ENCODE measurements at places on chromosomes 2 and 18. TPM values are rescaled to one million over a fixed set of nuclear protein-coding genes. Genes with fewer than 3 reads are reported as not detected.

The HOXD8 gene
- not detected for polyA plus RNA-seq

The RESP18 gene
- 6.5 TPM for polyA plus RNA-seq

The SIGLEC15 gene
- polyA plus RNA-seq, result not detected

The DSG2 gene
- not detected for polyA plus RNA-seq

The C2orf78 gene
- not detected for polyA plus RNA-seq

The CNGA3 gene
- not detected for polyA plus RNA-seq

The PRKAG3 gene
- polyA plus RNA-seq, result not detected

The ALPG gene
- not detected for polyA plus RNA-seq

The PKDCC gene
- polyA plus RNA-seq, result not detected

The CD28 gene
- not detected for polyA plus RNA-seq

The RETSAT gene
- 8.2 TPM for polyA plus RNA-seq

The CHRNG gene
- polyA plus RNA-seq, result not detected

The OR6B2 gene
- not detected for polyA plus RNA-seq

The DSC2 gene
- 0.06 TPM for polyA plus RNA-seq

The TSGA10 gene
- polyA plus RNA-seq, result 28.3 TPM

The HOXD12 gene
- polyA plus RNA-seq, result not detected
